Brain pericyte (primary cell): ENCODE measurements at places on chromosomes 5 and 9.

- peak; percentile 12 for DNase-seq
These were observed 791.9 kb upstream of the CDH6 start for GRCh38 chr5:30401479-30402058.

GRCh38 chr5:157562111-157562581 is 13.4 kb downstream of the ADAM19 start:
- DNase-seq, result peak; percentile 59

GRCh38 chr5:116272281-116272941 is 187.6 kb downstream of the COMMD10 start:
- no peak for DNase-seq

DNA sequence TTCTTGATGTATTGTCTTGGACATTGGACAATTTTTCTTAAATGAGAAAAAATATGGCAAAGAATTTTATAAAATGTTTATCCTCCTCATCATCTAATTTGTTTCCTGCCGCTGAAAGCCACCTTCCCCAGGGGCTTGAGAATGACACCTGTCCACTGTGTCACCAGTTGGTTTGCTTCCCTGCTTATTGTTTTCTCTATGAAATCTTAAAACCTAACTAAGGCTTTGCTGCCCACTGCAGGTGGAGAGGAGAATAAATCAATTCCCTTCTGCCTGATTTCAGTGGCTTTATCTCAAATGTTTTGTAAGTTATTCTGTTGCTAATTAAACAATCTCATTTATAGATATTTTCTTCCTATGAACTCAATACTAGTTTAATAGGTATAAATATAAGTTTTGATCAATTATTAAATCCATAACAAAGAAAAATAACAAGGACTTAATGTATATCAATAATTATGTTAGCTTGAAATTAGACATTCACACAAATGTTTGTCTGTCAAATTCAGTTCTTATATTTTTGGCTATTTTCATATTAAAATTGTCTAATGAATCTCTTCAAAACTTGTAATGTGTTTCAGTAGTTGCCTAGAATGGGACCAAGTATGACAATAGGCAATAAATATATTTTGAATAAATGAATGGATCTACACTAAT is 822.5 kb downstream of the PTPRD start:
- no peak for DNase-seq
